ENCODE measurements at places on chromosomes 1 and 21.

DNA sequence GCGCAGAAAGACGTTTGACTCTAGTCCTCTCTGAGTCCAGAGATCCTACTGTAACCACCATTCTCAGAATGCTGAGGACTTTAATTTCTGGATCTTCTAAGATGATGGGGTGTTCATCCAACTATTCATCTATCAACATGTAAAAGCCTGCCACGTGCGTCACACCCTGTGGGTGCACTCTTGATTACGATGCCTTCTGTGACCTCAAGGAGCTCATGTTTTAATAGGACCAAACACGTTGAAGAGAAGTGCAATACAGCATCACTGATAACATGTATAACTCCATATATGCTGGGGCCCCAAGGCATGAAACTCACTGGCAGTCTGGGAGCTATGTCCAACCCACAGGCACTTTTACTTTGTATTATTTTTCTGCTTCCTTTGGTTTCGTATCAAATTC, 19.0 kb downstream of the KIAA0040 start:
- DNase-seq = no peak

GRCh38 chr1:85289848-85290335, 13.5 kb upstream of the BCL10 start:
- DNase-seq = no peak

DNA sequence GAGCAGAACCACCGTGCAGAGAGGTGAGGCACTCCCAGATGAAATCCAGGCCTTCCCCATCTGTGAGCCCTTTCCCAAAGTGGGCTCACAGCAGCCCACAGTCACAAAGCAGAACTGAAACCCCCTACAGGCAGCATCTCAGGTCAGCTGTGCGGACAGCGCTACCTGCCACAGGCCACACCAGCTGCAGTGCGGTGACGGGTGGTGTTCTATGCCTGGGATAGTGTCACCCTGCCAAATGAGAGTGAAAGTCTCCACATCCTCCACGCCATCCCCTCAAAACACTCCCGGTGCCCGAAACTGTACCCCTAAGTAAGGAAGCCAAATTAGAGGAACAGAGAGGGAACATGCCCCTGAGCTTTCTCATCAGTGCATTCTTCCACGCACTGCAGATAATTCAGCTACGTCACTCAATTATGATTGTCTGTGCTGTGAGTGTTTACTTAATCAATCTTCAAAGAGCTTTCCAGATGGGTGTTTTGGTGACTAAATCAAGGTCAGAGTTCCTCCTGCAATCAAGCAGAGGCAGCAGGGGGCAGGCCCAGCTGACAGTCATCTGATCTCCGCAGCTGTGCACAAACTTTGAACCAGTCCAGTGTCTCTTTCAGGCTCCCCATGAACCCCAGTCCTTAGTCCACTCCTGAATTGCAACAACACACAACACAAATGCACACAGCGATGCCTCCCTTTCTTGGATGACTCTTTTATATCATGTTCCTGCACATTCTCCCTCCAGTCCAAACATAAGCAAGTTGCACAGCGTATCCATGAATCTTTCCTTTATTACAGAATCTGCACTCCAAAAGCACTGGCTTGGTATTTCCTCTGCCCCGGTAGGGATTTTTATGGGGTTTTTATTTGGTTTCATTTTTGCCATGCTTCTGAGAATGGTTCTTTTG, 150.0 kb downstream of the TOMM20 start:
- DNase-seq = no peak

DNA sequence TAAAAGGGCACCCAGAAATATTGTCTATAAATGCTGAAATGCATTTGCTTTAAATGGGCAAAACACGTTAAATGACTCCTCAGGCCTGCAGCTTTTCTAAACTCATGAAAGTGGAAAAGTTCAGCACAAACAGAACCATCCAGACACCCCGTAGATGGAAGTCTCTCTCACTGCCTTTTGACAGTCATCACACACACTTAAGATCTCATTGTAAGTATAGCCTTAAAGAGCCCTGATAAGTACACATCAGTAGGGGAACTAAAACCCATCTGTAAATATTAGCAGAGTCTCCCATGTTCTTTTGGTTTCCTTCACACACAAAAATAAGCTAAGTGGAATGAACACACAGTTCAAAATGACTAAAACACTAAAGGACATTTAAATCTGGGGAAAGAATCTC, 166.7 kb downstream of the LTN1 start:
- DNase-seq = no peak

GRCh38 chr1:213415691-213416380, 364.8 kb downstream of the RPS6KC1 start:
- peak; percentile 75 for DNase-seq

- DNase-seq = no peak
Measured at GRCh38 chr21:45983981-45984551, 2.5 kb downstream of the COL6A1 start.

- no peak for DNase-seq
Measured at GRCh38 chr21:37208056-37208721, 58.9 kb downstream of the VPS26C start.

DNA sequence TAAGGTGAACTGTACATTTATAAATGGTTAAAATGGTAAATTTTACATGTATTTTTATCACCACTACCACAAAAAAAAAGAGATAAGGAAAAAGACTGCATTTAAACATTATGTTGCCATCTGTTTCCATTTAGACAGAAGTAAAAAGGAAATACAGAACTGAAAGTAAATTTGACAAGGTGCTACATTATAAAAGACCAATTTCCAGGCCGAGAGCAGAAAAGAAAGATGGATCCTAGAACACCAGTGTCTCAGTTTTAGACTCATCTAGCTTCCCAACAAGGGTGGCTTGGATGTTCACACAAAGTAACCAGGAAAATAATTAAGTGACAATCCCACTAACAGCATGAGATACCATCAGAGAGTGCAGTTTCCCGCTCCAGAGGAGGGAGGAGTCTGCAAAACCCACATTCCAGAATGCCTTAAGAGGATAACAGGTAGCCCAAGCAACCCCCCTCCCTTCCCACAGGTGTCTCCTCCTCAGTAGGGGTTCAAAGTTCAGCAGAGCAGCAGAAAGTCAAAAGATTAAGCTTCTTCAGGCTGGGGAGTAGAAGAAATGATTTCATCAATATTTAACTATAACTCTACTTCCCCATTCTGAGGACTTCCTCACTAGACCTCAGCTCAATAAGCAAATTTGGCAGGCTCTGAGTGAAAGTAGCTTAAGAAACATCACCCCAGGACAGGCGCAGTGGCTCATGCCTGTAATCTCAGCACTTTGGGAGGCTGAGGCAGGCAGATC, 11.8 kb downstream of the TPM3 start:
- no peak for DNase-seq

GRCh38 chr21:29233256-29233546, 65.5 kb upstream of the BACH1 start:
- DNase-seq = no peak

GRCh38 chr1:202276920-202277319, 64.8 kb downstream of the UBE2T start:
- DNase-seq = no peak

DNA sequence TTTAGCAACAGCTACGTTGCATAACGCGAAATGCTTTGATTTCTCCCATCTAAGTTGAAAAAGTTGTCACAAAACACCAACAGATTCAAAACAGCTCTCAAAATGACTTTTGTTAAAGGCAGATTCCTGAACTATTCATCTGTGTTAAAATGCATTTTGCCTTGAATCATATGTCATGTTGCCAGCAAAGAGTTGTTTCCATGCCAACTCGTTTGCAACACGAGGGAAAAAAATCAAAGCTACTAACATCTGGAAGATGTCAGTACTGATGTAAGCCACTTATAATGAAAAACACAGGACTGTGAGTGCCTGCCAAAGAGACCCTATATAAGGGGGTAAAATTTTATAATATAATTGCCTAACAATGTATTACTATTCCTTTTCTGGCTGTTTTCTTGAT, 182.7 kb upstream of the PTBP2 start:
- no peak for DNase-seq

DNA sequence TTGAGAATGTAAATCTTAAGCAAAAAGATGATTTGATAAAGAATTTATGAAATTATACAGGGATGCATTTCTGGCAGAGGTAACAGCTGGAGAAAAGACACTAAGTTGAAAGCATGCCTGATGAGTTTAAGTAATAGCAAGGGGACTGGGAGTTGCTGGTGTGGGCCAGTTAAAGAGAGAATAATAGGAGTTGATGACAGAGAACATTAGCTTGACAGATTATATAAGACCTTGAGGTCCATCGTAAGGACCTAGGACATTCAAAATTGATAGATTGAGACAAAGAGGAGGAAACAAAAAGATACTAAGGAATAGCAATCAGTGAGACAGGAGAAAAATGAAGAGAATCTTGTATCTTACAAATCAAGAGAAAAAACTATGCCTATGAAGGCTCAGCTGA, 84.7 kb upstream of the TMPRSS15 start:
- DNase-seq = no peak

DNA sequence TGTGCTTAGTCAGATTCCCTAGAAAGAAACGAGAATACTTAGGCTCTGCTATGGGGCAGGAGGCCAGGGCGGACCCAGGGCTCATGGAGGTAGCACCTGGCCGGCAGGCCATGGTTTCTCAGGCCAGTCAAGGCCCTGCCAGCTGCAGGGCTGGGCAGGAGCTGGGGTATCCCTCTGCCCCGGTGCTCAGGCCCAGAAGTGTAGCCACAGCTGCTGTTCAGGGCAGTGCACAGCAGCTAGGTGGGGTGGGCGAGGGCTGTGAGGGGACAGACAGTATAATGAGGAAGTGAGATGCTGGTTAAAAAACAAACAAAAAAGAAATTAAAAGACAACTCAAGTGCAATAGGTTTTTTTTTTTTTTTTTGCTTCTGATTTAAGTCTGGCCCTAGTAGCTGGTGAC, 34.0 kb upstream of the EDN2 start:
- no peak for DNase-seq

DNA sequence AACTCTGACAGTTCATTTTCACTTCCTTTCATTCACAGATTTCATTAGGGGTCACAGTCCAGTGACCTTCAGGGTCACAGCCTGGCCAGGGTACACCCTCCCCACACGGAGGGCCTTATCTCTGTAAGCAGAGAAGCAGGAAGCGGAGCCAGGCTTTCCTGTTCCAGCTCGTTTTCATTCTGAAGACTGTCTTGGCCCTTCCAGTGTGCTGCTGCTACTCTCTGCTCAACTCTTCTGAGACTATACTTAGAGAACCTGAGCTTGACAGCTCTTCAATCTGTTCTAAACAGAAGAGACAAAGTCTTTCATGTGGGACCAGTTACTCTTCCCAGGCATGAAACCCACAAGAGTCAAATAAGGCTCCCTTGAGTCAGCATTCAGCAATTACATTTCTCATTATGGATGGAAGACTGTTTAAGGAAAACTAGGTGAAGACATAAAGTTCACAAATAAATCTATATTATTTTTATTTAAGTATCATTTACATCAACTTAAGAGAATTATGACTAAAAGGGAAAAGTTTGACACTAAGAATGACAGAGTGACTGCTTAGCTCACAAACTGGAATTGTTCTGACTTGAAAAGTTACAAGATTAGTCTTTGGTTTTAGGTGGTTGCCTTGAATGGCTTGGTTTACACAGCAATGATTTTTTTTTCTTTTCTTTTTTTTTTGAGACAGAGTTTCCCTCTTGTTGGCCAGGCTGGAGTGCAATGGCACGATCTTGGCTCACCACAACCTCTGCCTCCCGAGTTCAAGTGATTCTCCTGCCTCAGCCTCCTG, 4.8 kb upstream of the TDRD10 start:
- no peak for DNase-seq

- DNase-seq = no peak
Measured at GRCh38 chr1:65581119-65581518, 160.7 kb downstream of the LEPR start.

DNA sequence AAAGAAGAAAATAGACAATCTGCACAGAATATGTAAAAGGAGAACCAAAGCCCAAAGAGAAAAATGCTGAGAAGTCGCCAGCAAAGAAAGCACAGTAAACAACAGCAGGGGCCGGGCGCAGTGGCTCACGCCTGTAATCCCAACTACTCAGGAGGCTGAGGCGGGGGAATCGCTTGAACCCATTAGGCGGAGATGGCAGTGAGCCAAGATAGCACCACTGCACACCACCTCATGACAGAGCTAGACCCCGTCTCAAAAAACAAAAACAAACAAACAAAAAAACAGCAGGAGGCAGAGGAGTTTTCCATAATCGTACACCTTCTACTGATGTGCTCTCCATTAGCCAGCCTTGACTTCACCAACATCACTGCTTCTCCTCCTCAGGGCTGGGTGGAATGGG, 153.2 kb downstream of the LYPLAL1 start:
- no peak for DNase-seq

DNA sequence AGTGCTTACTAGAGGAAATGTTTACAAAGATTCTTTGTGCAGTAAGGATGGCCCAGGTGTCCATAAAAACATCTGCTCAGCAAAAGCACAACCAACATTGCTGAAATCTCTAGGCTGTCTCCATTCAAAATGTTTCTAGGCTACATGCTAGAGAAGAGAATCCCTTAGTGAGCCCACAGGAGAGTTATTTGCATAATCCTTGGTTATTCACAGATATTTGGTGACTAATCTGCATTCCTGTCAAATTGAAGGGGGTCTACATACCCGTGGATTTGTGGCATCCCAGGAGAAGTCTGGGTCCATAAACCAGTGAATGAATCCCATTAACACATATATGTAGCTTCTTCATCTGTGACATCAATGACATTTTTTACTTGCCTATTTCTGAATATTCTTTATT, 261.3 kb upstream of the ESRRG start:
- no peak for DNase-seq

- DNase-seq = no peak
Measured at GRCh38 chr21:36320421-36321324, 676 bp downstream of the MORC3 start.

GRCh38 chr1:164470996-164471395, 88.0 kb upstream of the PBX1 start:
- DNase-seq = no peak

- no peak for DNase-seq
Measured at GRCh38 chr1:90384193-90384592, 332.9 kb downstream of the BARHL2 start.

DNA sequence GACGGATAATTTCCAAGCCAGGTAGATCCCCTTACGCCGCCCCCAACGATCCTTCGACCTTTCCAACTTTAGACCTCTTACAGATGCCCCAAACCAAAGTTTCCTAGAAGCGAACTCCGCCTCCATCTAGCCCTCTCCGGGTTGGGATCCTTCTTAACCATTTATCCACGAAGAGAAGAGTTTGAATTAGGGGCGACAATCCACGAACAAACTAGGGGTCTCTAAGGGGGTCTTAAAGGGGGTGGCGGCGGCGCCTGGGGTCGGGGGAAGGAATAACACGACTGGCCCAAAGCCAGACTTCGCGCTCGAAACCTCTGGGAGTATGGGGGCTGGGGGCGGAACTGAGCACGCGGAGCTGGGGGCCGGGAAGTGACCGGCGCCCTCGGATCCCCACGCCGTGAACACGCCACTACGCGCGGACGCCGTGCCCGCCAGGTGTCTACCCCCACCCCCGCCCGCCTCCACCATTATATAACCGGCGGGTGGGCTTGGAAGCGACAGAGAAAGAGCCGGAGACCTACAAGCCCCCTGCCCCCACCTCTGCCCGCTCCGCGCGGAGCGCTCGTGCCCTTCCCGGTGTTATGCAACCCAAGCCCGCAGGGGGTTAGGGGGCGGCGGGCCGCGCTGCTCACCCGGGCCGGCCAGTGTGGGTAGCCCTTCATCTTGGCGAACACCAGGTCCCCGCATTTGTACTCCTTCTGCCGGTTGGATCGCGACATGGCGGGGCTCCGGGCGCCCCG, 594 bp downstream of the HDGF start:
- no peak for DNase-seq
